ENCODE measurements at places on chromosomes 7 and 10.

DNA sequence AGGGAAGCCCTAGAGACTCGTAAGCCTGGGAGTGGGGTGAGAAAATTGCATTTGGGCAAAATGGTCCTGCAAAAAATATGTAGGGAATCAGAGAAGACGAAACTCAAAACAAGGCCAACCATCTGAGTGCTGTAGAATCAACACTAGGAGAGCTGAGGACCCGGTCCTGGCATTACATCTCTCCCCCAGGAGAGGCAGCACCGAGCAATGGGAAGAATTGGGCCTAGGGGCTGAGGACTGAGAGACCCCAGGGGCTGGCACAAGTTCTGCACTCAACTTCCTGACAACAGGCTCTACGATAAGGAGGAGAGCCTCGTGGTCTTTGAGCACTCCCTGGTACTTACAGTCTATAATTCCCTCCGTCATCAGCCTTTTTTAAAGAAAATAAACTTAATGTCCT is 47.6 kb downstream of the BPGM start:
- DNase-seq: no peak

DNA sequence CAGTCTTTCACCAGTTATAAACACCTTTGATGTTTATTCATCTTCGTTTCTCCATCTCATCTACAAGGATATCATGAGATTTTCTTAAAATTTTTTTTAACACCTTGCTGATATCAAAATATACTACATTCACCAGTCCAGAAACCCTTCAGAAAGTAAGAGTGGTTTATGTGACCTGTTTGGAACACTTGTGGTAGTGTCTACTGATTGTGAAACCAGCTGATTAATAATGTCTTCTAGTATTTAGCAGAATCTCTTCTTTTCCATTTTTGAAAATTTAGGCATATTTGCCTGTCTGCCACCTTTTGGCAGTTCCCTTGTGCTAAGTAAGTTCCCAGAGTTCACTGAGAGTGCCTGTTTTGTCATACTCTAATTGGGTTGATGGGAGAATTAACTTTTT is 18.5 kb downstream of the DLD start:
- no peak for DNase-seq

GRCh38 chr7:142188154-142188553 is 69.7 kb downstream of the PRSS58 start:
- no peak for DNase-seq

- no peak for DNase-seq
Measured at GRCh38 chr10:72796042-72796441, 97.5 kb upstream of the OIT3 start.

DNA sequence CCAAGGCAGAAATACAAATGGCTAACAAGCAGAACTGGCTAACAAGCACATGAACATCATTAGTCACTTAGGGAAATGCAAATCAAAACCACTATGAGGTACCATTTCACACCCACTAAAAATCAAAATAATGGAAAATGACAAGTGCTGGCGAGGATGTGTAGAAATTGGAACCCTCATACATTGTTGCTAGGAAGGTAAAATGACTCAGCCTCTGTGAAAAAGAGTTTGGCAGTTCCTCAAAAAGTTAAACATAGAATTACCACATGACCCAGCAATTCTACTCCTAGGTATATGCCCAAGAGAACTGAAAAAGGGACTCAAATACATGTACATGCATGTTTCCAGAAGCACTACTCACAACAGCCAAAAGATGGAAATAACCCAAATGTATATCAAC is 52.8 kb upstream of the ANAPC16 start:
- no peak for DNase-seq

GRCh38 chr10:115390607-115391006 is 297.4 kb downstream of the ATRNL1 start:
- DNase-seq: no peak

DNA sequence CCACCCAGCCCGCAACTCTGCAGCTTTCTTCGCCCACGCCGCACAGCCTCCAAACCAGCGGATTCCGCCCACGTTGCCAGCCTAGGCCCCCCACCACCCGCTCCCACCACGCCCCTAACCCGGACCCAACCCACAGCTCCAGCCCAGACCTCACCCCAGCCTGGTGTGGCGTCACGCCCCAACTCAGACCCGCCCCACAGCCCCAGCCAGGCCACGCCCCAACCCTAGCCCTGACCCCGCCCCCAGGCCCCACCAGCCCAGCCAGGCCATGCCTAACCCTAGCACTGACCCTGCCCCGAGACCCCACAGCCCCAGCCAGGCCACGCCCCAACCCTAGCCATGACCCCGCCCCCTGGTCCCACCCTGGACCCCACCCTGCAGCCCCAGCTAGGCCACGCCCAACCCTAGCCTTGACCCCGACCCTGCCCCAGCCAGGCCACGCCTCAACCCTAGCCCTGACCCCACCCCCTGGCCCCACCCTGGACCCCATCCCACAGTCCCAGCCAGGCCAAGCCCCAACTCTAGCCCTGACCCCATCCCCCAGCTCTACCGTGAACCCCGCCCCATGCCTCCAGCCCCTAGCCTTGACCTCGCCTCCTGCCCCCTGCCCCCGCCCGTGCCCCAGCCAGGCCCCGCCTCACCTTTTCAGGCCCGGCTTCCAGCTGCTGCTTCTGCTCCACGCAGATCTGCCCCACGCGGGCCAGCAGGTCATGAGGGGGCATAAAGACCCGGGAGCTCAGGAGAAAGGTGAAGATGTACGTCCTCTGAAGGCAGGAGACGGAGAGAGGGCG is 64.0 kb downstream of the RASGEF1A start:
- DNase-seq: peak; percentile 29

GRCh38 chr7:136325027-136325426 is 347.9 kb upstream of the MTPN start:
- DNase-seq: no peak

- no peak for DNase-seq
Measured at GRCh38 chr7:156829669-156830336, 63.2 kb downstream of the LMBR1 start.

GRCh38 chr7:106124186-106124585 is 12.1 kb upstream of the SYPL1 start:
- no peak for DNase-seq

GRCh38 chr7:16930946-16931345 is 49.2 kb upstream of the AGR3 start:
- DNase-seq: no peak

DNA sequence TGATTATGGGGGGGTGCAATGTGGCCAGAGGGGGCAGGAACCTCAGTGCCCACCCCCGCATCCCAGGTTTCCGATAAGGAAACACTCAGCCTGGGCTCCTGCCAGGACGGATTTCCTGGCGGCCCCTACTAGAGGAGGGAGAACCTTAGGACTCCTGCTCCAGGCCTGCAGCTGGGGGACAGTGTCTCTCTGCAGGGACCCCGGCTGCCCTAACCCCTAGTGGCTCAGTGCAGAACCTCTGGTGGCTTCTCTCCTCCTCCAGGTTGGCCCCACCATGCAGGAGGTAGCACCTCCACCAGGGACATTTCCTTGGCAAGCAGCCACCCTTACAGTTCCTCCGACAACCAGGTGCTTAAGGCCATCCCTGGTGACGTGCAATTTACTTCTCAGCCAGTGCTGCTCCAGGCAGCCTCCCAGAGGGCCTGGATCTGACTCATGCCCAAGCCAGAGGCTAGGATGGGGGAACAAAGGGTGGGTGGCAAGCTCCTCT is 31.9 kb downstream of the SH2B2 start:
- DNase-seq: no peak

DNA sequence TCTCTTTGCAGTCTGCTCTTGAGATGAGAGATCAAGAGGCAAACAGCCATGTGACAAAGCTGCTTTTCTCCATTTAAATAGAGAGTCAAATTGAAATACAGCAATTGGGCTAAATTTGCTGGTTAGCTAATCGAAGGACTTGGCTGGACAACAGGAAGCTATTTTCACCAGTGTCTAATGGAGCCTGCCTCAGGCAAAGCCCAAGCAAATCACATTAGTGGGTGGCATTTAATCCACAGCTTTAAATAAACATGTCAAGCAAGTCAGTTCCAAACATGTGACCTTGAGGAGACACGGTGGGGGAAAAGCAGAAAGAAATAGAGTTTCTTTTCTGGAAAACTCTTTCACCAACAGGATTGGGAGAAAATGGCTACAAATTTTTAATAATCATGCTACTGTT is 180.5 kb upstream of the AOAH start:
- DNase-seq: no peak

DNA sequence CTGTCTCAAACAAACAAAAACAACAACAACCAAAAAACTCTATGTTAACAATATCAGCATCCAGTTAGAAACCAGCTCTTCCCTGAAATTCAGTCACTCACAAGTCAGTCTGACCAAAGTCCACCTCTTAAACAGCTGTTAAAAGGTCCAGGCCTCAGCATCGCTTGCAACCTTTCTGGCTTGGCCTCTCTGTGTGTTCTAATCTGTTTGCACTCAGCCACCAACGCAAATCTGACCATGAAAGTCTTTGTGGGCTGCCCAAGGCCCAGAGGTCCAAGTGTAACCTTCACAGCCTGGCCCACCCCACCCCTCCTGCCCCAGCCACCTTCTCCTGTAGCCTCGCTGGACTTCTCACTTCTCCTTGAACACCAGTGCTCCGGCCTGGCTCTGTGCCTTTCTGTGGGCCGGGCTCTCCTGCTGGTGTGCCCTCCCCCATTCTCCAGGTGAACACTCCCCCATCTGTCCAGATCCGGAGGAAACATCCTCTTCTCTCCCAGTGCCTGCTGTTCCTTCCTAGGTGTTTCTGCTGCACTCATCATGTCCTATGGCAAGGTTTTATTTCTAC is 72.2 kb upstream of the EFCAB10 start:
- no peak for DNase-seq

DNA sequence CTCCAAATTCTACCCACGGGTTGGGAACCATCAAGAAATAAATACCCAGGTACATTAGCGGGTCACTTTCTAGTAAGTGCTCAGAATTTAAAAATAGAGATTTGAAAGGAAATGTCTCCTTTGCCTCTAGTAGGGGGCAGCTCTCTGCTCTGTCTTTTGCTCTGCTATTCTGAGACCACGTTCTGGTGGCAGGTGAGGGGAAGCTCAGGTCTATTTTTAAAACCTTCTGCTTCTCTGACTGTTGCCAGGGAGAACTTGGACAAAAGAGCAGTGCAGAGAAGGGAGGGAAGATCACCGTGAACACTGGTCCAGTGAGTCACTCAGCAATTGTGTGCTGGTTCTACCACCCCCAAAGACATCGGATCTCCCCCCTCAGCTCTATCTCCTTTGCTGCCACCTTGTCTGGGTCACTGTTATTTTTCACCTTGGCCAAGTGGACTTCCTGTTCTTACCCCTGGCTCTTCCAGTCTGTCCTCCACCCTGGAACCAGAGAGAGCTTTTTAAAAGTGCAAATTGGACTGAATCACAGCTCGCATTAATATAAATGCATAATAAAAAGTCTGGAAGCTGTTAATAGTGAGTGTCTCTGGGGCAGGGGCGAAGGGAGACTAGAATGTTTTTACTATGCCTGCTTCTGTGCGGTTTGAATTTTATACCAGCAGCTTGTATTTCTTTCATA is 72.4 kb upstream of the LOXL4 start:
- no peak for DNase-seq

DNA sequence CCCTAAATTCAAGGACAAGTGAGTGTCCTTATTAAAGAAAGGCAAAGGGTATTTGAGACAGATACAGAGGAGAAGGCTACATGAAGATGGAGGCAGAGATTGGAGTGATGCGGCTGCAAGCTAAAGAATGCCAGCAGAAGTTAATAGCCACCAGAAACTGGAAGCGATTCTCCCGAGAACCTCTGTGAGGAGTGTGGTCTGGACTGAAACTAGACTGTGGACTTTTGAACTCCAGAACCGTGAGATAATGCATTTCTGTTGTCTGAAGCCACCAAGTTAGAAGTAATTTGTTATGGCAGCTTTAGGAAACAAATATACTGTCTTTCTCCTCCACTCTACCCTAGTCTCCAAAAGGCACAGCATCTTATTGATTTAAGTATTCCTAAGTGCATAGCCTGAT is 80.3 kb upstream of the CREB5 start:
- DNase-seq: no peak

- no peak for DNase-seq
Measured at GRCh38 chr10:132615341-132616169, 78.0 kb downstream of the INPP5A start.

GRCh38 chr10:132264966-132265889 is 42.5 kb downstream of the STK32C start:
- no peak for DNase-seq

DNA sequence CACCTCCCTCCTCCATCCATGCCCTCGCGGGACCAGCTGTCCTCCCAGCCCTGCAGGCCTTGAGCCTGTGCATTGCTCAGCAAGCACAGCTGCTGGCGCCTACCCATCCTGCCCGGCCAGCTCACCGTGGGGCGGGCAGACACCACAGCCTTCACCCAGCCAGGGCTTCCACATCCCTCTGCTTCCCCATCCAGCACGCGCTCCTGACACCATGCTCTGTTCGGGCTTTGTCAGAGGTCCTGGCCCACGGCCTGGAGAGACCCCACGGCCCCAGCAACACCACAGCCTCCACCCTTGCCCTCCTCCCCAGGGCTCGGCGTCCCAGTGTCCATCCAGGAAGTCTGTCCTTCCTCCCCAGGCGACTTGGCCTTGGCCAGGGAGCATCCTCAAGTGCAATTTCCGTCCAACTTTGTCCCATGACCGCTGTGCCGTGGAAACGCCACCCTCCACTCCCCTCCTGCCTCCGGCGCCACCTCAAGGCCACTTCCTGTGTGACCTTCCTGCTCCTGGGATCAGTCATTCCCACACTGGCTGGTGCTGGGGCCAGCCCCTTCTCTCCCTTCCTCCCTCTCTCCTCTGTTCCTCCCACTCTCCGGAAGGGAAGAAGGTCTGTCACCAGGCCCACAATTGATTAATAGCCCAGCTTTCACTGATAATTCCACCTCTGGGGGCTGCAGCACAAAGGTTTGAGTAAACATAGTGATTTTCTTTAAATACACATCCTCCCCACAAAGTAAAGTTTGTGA is 71.5 kb upstream of the SMNDC1 start:
- DNase-seq: no peak

DNA sequence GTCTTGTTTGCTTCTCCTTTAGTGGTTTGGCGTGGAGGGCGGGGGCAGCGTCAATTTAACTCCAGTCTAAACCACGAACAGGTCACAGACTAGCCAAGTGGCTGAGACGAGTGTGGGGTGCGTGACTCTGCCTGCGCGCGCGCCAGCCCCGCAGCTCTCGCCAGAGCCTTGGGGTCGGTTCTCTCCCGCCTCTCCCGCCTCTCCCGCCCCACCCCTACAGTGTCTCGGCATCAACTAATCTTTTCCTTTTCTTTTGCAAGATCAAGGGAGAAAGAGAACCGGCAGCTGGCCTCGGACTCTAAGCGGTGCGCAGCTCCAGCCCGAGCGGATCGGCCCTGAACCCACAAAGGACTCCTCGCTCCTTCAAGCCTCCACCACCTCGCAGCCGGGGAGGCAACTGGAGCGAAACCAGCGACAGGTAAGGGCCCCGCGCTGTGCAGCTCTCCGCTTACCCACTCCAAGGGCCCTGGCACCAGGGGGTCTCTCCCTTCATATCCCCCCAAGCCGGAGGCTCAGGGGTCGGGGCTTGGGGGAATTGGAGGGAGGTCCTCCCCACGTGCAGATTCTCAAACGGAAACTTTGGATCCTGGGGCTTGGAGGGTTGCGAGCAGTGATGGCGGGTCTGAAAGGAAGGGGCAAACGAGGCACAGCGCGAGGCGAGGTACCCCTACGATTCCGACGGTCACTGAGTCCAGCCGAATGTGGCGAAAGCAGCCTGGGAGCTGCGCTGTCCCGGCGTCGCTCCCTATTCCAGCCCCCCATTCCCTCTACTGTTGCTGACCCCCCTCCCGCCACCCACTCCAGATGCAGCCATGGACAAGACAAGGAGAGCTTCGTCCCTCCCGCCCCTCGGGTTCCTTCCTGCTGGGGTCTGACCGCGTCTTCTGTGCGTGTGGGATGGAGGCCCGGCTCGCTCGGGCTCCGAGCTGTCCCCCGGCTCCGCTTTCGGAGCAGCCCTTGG is 829 bp downstream of the CHRM2 start:
- no peak for DNase-seq
